ENCODE measurements at places on chromosomes 4 and X.

GRCh38 chrX:100373673-100374072 is 36.4 kb downstream of the PCDH19 start:
- DNase-seq = no peak

GRCh38 chr4:7302781-7303404 is 110.6 kb downstream of the SORCS2 start:
- DNase-seq = no peak

DNA sequence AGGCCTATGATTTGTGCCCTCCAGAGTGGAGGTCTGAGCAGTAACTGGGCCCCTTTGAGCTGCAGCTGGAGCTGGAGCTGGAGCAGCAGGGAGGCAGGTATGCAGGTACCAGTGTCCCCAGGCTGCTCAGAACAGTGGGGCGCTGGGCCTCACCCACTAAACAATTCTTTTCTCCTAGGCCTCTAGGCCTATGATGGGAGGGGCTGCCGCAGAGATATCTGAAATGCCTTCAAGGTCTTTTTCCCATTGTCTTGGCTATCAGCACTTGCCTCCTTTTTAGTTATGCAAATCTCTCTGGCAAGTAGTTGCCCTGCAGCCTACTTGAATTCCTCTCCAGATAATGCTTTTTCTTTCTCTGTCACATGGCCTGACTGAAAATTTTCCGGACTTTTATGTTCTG is 79.7 kb upstream of the OTUD4 start:
- DNase-seq = no peak

- no peak for DNase-seq
Observed at GRCh38 chr4:182141061-182141460, 102.1 kb upstream of the TENM3 start.

DNA sequence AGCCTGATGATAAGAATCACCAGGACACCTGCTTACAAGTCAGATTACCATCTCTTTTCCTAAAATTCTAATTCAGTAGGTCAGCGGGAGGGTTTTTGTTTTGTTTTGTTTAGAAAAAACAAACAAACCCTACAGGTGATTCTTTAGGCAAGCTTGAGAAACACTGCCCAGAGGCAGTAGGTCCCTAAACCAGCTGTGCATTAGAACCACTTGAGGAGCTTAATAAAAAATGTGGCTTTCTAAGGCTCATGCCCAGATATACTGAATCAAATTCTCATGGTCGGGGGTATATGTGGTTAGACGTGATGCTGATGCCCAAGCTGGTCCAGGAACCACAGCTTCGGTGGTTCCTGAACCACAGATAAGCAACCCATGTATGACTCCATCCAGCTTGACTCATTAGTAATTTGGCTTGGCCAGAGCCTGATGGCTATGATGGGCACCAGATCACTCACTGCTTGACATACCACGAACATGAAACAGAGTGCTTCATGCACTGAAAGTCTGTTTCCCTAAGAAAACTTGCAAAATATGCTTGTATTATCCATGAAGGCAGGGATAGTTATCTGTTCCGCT is 338.1 kb upstream of the F9 start:
- no peak for DNase-seq

DNA sequence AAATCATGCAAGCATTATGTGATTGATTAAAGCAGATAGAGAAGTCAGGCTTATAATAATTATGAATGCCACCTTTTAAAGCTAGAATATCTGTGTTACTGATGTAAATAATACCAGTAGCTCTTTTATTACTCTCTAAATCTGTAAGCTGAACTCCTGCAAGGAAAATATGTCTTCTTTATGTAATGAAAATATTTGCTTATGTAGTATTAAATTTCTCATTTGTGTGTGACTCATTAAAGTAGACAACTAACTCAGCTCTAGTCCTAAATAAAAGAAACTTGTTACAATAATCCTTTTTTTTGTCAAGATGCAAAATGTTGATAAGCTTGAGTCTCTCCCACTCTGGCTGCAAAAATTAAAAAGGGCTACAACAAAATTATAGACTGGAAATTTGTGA is 137.7 kb upstream of the FAT1 start:
- no peak for DNase-seq

DNA sequence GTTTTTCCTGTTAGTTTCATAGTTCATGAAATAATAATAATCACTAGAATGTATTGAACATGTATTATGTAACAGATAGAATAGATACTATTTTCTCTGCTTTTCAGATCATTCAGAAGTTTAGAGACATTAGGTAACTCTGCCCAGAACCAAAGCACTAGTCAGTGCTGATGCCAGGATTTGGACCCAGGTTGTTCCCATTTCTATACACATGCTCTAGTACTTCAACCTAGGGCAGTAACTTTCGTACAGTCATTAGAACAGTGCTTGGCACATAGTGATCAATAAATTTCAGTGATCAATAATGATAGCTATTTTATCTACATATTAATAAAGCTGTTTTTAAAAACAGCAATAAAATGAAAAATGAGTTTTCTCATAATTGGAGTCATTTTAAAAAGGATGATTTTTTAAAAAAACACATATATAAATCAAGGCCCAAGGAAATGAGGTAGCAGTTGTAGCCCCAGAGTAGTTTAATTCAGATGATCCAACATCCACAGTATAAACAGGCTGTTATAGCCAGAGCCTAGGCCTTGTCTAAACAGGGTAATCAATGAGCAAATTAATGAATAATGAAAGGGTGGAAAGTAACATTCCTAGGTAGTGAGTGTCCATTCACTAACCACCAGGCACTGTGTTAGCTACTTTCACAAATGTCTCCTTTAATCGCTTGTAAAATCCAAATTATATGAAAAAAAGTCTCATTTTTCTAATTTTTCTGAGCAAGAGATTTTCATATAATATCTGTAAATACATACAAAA is 25.6 kb downstream of the TXK start:
- no peak for DNase-seq

DNA sequence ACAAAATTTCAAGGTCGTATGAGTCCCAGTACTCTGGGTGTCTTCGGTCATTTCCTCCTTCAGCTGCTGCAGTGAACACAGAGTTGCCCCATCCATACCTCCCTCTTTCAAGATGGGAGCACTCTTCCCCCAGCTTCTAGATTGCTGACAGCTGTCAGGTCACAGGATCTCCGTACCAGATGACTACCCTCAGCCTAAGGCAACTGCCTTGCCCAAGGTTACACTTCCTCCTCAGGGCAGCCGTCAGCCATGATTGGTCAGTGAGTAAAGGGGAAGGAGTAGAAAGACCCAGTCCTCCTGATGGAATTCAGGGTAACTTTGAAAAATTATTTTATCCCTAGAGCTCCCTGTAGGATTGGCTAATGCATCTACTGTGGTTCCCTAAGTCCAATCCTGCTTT is 81.6 kb downstream of the NAF1 start:
- no peak for DNase-seq

DNA sequence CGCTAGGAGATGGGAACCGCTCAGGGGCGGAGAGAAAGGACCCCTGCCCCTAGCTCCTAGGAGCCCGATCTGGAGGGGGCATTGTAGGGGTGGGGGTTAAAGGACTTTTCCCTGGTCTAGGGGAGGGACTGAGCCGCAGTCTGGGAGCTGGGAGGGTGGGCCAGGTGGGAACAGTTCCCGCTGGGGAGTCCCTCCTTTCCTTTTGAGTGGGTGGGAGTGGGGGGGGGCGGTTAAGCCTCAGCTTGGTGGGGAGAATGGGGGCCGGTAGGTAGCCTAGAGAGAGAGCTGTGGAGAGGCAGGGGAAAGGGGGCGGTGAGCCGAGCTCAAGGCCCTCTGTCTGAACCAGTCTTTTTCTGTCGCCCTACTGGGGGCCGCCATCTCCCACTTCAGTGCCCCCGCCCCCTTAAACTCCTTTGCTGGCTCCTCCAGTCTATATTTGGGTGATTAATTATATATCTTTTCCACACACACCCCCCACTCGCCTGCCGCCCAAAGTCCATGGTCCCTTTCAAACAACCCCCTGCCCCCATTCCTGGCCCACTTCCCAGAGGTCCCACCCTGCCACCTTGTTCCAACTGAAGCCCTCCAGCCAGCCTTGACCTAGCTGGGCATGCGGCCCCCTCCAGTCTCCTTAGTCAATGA is 822 bp downstream of the ZNF275 start:
- DNase-seq = no peak

GRCh38 chr4:159222043-159222552 is 119.2 kb downstream of the RAPGEF2 start:
- no peak for DNase-seq

GRCh38 chrX:45935408-45935807 is 609.8 kb downstream of the ZNF674 start:
- no peak for DNase-seq

- DNase-seq = peak; percentile 76
Observed at GRCh38 chrX:19602866-19603622, 87.7 kb upstream of the MAP3K15 start.

GRCh38 chr4:74996996-74997395 is 64.1 kb downstream of the PARM1 start:
- no peak for DNase-seq

- peak; percentile 16 for DNase-seq
Observed at GRCh38 chr4:151676301-151676700, 84.5 kb downstream of the GATB start.

DNA sequence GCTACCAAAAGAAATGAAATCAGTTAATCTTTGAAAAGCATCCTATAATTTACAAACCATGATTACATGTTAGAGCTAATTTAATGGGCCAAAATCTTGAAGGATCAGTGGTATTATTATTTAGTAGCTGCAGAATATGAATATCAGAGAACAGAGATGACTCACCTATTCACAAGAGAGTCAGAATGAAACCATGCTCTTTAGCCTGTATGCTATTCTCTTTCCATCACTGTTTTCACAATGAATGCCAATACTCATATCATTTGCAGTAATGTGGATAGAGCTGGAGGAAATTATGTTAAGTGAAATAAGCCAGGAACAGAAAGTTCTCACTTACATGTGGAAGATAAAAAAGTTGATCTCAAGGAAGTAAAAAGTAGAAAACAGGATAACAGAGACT is 414.1 kb downstream of the CENPC start:
- no peak for DNase-seq

DNA sequence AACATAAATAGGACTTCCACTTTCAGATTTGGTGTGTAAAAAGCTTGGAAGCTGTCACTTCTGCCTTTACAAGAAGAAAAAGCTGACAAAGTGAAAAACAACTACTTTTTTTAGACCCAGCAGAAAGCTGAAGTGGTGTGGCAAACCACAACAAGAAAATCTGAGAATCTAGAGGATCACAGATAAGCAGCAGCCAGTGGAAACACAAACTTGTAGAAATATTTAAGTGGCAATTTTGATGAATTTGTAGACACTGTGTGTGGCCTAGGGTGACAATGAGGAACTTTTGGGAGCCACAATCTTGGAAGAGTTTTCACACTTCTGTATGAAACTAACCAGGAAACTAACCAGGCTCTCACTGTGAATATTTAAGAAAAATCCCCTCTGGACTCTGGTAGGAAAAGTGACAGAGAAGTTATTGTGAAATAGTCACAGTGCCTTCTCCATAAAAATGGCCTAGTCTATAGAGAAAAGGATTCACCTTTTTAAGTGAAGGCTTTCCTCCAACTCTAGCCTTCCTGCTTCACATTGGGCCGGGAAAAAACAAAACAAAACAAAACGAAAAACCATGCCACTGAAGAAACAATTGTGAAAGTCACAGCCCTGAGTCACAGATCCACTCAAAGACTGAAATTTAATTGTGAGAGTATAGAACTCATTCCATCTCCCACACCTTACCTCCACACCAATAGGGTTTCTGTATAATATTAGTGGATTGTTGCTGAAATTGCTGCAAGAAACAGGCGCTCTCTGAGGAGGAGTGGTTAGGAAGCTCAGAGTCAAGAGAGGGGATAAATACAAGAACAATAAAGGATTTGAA is 26.7 kb upstream of the GUCY1A1 start:
- DNase-seq = no peak

- DNase-seq = no peak
Observed at GRCh38 chr4:140092094-140092851, 61.7 kb downstream of the MAML3 start.

DNA sequence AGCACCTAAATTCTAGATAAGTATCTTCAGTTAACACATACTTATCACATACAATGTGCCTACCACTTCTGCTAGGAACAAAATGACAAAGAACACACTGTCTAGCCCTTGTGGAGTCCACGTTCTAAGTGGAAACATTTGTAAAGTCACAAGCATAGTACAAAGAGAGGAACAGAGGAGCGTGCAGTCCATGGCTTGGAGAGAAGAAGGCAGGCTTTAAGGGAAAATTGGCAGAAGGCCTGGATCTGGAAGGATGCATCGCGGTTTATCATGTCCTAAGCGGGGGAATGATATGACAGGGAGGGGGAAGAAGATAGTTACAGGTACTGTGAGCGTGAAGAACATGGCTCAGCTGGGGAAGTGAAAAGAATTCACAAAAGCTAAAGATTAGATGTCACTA is 218.0 kb downstream of the PRDM5 start:
- DNase-seq = no peak

GRCh38 chrX:26286836-26287235 is 70.9 kb downstream of the MAGEB5 start:
- DNase-seq = no peak

DNA sequence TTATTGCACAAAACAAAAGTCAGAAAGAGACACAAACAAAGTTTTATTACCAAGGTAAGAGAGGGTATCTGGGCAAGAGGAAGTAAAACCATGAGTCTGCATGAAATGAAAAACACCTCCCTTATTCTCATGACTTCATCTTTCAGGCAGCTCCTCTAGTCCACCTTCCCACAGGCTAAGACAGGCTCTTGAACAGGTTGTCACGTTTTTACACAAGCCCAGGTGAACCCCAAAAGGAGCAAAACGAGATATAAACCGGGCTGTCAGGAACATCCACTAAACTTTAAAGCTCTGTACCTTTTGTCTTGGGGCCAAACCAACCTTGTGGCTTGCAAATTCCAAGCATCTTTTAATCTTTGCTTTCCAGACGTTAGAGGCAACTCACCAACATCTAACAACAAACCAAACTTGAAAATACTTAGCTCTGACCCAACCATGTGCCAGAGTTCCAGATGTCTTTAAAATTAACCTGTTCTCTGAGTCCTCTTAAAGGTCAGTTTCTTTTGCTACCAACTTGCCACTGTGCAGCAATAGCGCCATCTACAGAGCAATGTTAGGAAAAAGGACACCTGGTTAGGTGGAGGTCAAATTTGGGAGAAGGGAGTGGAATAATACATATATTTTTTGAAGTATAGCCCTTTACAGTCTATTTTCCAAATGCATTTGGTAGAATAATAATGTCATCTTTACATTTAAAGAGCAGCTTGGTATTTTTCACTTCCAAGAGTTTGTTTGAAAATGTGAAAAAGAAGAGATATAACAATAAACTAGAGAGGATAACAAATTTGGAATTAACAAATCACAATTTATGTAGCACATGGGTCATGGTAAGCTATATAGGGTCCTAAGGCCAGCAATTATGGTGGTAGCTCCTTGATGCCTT is 73.1 kb downstream of the QRFPR start:
- peak; percentile 2 for DNase-seq

Measured in A549 (cell line).